ENCODE measurements at places on chromosomes 12 and 14.

- no peak for DNase-seq
Observed at GRCh38 chr12:30286345-30286926, 409.2 kb downstream of the IPO8 start.

GRCh38 chr12:52207895-52208294 is 16.1 kb upstream of the KRT80 start:
- peak; percentile 57 for DNase-seq

GRCh38 chr12:59626382-59626781 is 30.6 kb downstream of the SLC16A7 start:
- DNase-seq, result no peak

DNA sequence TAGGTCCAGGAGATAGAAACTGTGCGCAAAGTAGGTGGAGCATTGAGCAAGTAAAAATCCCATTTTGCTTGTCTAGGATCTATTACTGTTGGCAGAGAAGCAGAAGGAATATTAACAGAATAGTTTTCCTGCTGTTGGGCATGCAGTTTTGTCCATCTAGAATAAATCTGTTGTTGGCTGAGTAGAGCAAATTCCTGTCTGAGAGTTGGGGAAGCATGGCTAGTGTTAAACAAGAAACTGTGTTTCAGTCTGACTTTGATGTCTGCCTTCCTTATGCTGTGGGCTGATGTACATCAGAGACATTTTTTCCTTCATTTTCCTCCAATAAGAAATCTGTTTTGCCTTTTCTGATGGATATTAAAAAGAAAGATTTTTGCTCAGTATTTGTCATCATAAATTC is 98.2 kb downstream of the RAD52 start:
- no peak for DNase-seq

DNA sequence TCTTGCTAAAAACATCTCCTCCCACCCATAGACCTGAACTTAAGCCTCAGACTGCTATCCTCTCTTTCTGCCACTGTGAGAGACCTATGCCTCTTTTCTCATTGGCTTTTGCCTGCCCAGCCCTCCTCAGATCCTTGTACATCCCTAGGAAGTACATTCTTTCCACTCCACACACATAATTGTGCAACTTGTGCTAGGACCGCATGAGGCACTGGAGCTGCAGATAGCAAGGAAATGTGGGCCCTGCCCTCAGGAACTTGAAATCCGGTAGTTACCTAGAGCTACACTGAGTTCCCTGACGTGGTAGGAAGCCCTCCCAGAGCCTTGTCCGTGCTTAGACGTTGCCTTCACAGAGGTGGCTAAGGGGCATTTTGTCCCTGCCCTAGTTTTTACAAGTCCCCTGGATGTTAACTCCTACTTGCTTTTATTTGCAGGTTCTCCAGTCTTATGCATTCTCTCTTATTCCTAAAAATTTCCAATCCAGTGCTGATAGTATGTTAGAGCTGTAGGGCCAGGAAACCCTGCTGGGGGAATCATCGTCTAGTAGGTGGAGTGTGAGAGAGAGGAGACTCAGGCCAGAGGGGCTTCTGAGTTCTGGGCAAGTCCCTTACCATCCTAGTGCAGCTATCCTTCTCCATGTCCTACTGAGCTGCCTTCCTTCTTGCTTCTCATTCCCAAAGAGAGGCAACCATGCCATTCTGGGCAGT is 41.3 kb downstream of the NTF3 start:
- DNase-seq, result no peak

- no peak for DNase-seq
Observed at GRCh38 chr12:52645982-52646381, 6.0 kb downstream of the KRT2 start.

DNA sequence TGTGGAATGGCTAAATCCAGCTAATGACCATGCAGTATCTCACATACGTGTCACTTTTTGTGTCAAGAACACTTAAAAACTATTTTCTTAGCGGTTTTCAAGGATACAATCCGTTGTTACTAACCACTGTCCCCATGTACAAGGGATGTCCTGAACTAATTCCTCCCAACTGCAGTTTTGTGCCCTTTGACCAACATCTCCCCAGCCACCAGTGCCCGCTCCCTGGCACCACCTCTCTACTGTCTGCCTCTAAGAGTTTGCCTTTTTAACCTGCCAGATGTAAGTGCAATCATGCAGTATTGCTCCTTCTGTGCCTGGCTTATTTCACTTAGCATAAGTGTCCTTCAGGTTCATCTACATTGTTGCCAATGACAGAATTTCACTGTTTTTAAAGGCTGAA is 315.7 kb downstream of the TMEM121 start:
- DNase-seq, result no peak

GRCh38 chr12:104133321-104133720 is 4.7 kb downstream of the NFYB start:
- DNase-seq, result no peak

DNA sequence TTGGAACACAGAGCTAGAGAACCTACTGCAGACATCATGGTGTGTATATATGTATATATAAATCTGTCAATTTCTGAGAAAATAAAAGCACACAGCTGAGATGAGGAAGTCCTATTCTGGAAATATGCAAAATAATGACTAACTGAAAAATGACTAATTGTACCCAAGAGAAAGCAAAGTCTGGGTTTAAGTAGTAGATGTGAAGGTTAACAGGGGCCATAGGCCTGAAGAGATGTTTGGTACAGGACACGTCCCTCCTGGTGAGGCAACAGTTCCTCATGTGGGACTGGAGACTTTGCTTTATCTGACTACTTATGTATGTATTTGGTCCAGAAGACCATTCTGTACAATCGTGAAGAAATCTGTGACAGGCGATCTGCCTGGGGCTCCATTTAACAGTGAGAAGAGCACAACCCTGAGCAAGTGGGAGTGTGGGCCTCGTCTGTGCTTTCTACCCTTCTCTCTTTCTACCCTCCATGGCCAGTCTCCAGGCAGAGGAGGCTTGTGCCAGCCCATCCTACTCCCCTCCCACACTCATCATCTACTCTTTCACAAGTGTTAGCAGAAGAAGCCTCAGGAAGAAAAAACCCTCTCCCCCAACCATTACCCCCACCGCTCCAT is 67.5 kb downstream of the SLC41A2 start:
- no peak for DNase-seq

GRCh38 chr14:75906680-75907280 is 75.0 kb downstream of the TGFB3 start:
- DNase-seq, result no peak

GRCh38 chr12:123617144-123617543 is 15.2 kb downstream of the DDX55 start:
- no peak for DNase-seq

GRCh38 chr12:96213869-96214268 is 19.7 kb downstream of the ELK3 start:
- no peak for DNase-seq

DNA sequence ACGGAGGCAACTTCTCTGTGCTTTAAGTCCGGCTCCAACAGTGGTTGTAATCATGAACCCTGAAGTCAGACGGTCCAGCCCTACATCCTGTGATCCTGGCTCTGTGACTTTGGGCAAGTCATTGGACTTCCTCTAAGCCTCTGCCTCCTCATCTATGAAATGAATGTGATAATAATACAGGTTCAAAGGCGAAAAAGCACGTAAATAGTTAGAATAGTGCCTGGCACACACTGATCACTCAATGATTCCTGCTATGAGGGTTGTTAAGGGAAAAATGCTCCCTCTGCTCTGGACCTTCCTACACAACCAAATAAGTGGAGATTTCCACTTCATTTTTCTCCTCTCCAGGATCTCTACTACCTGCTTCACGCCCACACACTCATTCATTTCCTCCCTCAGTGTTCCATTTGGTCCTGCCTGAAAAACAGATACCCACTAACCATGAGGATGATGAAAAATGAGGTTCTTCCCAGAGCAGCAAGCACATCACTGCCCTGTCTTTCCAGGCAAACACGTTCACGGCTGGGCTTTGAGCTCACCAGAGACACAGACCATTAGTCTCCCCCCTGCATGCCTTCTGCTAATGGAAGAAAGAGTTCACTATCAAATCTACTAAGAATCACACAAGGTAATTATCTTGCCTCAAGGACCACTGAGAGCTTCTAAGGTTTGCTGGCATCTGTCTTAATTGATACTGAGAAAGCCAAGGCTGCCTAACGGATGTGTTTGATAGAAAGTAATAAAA is 13.2 kb downstream of the NUAK1 start:
- no peak for DNase-seq

GRCh38 chr12:130577351-130577750 is 138.7 kb downstream of the RIMBP2 start:
- DNase-seq, result no peak

DNA sequence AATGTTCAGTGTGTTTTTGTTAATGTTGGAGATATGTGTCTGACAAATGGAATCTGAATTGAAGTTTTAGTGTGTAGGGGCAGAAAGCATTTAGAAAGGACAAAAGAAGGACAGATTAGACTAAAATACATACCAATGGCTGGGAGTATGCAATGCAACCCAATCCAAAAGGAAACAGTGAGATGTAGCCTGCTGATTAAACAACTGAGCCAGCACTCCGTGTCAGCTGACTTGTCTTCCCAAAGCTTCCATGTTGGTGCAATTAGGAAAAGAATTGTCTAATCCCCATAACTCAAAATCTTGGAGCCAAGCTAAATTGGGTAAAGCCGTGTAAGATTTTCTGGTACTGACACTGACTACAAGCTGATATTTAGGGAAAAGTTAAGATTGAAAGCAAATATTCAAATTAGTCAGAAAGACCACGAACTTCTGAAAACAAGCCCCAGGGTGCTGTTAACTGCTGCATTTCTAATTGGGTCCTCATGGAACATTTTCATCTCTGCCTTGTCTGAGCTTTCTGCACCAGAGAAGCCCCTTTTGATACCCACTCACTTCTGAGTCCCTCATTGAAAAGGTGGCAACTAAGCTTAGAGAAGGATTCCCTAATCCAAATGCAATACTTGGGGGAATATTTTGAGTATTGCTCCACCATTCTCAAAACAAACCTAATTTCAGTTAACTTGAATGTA is 109.1 kb downstream of the DAD1 start:
- DNase-seq, result no peak

GRCh38 chr12:96104566-96104965 is 69.2 kb upstream of the LTA4H start:
- DNase-seq, result no peak

GRCh38 chr14:93081876-93082570 is 33.7 kb downstream of the ITPK1 start:
- no peak for DNase-seq

- DNase-seq, result no peak
Observed at GRCh38 chr14:96037891-96038557, 1.1 kb upstream of the C14orf132 start.

DNA sequence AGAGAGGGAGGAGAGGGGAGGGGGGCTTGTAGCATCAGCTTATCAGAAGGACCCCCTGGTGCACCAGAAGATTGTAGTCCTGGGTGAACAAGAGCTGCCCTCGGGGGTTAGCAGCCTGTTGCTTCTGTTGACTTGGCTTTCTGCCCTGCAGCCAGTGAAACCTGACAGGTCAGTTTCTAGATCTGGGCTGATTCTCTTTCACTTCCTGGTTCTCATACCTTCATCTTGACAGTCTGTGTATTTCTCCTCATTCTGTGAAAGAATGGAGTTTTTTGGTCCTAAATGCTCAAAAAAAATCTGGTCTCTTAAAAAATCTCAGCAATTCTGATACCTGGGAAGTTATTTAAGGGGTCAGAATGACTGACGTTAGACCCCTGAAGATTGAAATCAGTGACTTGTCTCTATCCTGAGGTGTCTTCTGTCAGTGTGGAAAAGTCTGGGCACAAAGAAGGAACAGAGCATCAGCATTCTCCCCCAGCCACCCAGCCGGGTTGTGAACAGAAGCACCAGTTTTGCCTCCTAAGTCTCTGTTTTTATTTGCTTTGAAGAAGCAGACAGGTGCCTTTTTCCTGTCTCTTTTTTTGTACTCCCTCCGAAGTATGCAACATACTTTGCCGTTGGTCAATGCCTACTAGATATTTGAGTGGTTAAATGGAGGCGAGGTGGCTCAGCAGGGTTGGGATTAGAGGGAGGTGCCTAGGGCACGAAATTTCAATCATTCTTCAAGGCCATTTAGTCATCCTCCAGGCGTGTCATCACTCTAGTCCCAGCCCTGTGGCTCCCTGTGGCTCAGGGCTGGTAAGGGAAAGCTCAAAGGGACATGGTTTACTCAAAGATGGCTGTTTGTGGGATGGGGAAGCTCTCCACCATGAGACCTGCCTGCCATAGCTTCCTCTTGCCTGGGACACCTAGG is 24.0 kb downstream of the TTC9 start:
- DNase-seq, result no peak
